ENCODE measurements at places on chromosomes 3 and 15.

- DNase-seq, result no peak
Observed at GRCh38 chr15:85746641-85747040, 48.1 kb downstream of the KLHL25 start.

DNA sequence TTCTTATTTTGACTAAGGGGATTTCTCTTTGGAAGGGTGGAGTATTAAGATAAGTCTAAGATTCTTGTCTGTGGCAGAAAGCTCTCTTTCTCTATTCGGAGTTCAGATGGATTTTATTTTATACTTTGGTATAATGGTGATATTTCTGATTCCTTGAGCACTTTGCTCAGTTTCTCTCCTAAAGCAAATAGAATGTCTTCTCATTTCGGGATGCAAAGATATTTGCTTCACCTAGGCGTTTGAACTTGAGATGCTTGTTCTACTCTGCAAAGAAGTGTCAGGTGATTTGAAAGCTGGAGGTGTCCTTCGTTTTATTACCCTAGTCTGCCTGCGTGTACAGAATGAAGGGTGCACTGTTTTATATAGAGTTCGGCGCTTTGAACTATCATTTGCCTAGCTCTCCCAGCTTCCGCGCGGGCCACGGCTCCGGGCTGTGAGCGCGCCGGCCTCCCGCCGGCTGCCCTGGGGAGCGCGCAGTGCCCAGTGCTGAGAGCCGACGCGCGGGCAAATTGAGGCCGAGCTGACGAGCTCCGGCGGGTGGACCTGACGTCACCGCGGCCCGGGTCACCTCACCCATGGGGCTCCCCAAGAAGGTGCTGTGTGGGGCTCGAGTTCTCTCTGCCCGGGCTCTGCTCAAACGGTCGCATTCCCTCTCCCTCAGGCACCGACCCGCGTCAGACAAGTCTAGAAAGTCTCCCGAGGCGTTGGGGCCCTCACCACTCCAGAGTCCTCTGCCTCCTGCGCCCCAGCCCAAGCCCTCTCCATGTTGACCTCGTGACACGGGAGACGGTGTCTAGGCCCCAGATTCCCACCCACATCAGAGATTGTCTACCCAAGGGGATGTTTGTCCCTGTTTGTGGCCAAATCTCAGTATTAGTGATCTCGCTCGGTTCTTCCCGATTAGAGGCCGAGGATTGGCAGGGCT lies 7.5 kb downstream of the SOX2 start:
- DNase-seq, result no peak

DNA sequence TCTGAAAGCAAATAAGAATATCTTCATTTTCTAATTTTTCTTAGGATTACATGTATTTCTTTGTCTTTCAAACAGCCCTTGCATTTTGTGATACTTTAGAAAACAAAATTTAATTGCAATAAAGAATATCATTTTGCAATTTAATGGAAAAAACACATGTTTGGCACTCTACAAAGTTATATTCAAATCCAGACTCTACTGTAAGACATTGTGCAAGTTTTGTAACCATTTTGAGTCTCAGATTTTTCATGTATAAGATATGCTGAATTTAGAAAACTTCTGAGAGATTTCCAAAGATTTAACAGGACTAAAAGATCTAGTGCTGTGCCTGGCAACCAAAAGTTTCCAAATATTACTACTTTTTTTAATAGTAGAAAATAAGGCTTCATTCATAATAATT lies 187.1 kb upstream of the AGTR1 start:
- no peak for DNase-seq

GRCh38 chr15:52184721-52185120 lies 6.5 kb downstream of the GNB5 start:
- DNase-seq, result no peak

GRCh38 chr15:89455535-89455934 lies 40.8 kb downstream of the RHCG start:
- no peak for DNase-seq

Measured in Kasumi-1 (cell line).